ENCODE measurements at places on chromosomes 13 and 19.

GRCh38 chr13:41409611-41410010 is 47.7 kb upstream of the RGCC start:
- no peak for DNase-seq

- DNase-seq, result no peak
Measured at GRCh38 chr13:84923831-84924230, 875.4 kb downstream of the SLITRK6 start.

- no peak for DNase-seq
Measured at GRCh38 chr13:20340136-20340758, 108.1 kb upstream of the GJB6 start.

DNA sequence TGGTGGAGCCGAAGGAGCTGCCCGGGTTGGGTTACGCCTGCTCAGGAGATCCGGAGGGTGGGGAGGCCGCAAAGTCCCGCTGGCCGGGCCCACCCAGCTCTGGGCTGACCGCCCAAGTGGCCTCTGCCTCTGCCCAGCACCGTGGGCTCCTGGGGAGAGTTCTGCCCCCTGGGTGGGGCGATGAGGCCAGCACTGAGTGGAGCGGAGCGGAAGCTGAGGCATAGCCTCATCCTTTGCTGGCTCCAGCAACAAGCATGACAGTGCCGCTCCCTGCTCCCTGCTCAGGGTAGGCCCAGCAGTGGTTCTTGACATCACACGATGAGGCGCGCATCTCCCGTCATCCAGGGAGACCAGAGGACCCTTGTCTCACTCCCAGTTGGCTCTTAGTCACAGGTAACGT is 22.5 kb downstream of the CCDC8 start:
- no peak for DNase-seq

DNA sequence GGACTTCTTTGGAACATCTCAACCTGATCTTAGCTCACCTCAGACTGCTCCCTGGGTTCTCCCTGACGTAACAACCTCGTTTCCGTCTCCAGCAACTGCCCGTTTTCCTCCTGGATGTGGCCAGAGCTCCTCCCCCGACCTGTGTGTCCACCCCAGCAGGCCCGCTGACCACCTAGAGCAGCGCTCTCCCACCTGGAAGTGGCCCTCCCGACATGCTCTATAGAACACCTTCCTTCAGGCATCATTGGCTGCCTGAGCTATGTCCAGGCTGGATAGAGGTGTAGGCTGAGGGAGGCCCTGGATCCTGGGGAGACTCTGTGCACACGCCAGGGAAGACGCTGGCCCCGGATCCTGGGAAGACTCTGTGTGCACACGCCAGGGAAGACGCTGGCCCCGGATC is 81.3 kb downstream of the TEX29 start:
- DNase-seq, result no peak

GRCh38 chr13:113105032-113105920 is at the start of gene F7:
F7 (plus strand) TSS chr13:113105791; CDS start chr13:113105842, 51 bp downstream.
- no peak for DNase-seq

DNA sequence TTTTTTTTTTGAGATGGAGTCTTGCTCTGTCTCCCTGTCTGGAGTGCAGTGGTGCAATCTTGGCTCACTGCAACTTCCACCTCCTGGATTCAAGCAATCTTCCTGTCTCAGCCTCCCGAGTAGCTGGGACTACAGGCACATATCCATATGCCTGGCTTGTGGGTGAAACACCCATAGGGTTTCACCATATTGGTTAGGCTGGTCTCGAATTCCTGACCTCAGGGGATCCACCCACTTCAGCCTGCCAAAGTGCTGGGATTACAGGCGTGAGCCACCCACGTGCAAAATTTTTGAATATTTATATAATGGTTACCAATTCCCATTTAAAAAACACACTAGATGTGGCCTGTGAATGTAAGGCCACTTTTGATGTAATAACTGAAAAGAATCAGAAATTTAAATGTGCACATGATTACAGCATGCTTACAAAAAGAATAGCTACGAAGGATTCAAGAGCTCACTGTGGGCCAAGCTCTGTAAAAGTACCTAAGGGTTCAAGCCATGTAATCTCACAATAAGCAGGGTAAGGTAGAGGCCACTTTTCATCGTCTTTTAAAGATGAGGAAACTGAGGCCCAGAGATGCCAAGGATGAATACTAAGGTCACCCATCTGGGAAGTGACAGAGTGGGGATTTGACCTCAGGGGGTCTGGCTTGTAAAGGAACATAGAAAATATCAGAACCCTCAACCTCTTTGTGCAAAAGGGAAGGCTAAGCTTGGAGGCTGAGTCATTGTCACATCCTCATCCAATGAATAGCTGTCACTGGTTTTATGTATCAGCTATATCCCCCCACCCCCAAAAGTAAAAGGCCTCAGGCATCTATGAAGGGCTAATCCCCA is 17.8 kb downstream of the TNFSF14 start:
- no peak for DNase-seq

DNA sequence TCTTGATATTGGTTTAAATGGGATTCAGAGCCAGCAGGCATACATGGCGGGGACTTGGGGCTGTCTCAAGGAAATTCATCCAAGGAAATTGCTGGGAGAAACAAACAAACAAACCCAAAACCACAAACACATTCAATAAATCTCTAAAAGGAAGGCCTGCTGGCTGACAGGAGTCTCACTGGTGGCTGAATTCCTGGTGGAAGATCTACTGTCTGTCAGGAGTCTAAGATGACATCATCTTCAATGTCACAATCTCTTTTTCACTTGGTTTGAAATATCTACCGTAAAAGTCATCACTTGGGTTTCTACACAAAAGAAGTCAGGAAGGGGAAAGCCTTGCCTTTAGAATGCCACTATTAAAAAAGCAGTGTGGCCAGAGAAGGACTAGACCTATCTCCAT is 87.9 kb downstream of the KLF5 start:
- DNase-seq, result no peak

- no peak for DNase-seq
Measured at GRCh38 chr19:6719992-6720368, 470 bp downstream of the C3 start.

- peak; percentile 29 for DNase-seq
Measured at GRCh38 chr19:19552798-19553197, 14.7 kb downstream of the CILP2 start.

GRCh38 chr13:99354371-99354951 is 47.3 kb upstream of the GPR183 start:
- DNase-seq, result no peak

GRCh38 chr13:65915195-65915594 is 1314.9 kb downstream of the PCDH9 start:
- no peak for DNase-seq

GRCh38 chr13:74682746-74683145 is 548.5 kb upstream of the KLF12 start:
- no peak for DNase-seq

DNA sequence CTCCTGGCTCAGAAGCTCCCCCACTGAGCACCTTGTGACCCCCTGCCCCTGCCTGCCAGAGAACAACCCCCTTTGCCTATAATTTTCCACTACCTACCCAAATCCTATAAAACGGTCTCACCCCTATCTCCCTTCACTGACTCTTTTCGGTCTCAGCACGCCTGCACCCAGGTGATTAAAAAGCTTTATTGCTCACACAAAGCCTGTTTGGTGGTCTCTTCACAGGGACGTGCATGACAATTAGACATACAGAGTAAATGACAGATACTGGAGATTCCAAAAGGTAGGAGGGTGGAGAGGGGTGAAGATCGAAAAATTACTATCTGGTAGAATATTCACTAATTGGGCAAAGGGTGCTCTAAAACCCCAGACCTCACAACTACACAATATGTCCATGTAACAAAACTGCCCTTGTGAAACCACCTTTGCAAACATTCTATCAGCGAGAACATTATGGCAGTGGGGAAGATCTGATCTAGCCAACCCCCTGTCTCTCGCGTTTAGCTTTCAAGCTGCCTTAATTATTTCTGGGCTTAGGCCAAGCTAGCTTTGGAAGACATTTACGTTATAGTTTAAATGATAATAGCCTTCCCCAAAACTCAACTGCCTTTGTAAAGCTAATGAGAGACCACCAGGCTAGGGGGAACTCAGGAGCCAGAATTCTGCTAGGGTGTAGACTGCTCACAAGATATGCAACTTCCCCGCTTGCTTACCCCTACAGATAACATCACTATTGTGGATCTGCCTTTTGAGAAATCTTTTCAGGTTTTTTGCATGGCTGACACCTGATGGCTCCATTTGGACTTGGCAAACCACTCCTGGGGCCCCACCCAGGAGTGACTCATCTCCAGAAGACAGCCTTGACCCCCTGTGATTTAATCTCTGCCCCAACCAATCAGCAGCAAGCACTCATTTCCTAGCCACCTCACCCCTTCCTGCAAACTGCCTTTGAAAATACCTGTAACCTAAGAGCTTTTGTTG is 1534.0 kb upstream of the SPRY2 start:
- no peak for DNase-seq

- no peak for DNase-seq
Measured at GRCh38 chr19:42140125-42140754, 8.0 kb upstream of the POU2F2 start.

DNA sequence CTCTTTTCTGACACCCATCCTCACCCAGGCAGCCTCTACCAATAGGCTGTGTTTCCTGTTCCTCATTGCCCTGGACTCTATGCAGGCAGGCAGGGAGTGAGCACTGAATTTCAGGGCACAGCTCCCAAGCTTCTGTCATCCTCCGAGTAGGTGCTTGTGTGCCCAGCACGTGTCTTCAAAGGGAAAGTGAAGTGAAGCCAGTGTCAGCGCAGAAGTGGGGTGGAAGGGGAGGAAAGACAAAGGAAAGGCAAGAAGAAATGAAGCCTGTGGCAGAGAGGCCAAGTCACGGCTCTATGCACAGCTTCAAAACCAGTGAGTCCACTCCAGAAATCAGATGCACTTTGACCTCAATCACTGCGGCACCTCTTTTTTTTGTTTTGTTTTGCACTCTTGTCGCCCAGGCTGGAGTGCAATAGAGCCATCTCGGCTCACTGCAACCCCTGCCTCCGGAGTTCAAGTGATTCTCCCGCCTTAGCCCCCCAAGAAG is 16.9 kb downstream of the CEBPA start:
- DNase-seq, result no peak

GRCh38 chr19:16071072-16071691 is 5.1 kb upstream of the TPM4 start:
- no peak for DNase-seq

GRCh38 chr19:48064509-48064908 is 20.6 kb upstream of the CABP5 start:
- DNase-seq, result no peak

- no peak for DNase-seq
Measured at GRCh38 chr13:24131749-24132148, 28.8 kb upstream of the SPATA13 start.

DNA sequence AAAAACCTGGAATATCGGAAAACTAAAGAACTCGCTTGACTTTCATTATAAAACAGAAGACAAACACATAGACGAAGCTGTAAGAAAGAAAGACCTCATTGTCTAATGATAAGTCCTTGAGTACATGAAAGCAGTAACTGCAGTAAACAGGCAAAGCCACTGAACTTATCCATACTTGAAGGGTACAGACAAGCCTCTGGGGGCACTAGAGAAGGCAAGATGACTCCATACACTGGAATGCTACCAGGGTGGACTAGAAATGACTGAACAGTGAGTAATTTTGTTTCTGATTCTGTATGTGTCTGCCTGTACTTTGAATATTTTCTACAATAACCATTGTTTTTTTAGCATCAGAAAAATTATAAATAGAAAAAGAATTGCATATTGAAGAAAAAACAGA is 507.9 kb downstream of the UQCRFS1 start:
- DNase-seq, result no peak

DNA sequence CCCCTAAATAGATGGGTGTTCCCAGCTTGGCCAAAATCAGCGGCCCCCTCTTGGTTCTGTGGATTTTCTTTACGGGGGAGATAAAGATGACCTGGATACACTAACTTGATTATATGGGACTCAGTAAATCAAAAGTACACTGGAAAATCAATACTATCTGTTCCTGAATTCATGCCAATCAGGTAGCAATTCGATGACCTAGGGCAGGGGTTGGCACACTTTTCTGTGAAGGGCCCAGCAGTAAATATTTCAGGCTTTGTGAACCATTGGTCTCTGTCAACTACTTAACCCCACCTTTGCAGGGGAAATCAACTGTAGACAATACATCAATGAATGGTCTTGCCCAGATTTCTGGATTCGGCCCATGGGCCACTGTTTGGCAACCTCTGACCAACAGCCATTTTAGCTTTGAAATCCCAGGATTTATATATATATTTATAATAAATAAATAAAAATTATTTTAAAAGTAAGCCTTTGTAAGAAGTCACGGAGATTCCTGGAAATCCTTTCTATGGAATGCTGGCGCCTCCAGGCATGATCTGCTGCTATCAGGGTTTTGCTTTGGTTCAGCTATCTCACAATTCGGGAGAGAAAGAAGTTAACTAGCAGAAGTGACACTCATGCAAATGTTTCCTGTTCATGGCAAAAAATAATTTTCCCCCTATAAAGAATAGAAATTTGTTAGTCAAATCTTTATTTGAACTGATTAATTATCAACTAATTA is 32.8 kb downstream of the SLC15A1 start:
- DNase-seq, result no peak

DNA sequence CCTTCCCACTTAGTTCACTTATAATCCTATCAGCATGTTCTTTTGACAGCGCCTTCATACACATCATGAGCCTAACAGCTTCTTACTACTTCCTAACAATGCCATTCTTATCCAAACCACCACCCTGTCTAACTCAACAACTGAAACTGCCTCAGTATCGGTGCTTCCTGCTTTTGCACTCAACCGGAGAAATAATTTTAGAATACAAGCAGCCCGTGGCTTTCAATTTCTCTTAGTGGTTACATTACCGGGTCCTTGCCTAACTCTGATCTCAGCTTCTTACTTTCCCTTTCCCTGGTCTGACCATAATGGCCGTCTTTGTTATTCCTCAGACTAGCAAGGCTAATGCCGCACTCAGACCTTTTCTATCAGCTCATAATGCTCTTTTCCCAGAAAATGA is 17.0 kb downstream of the ZFP82 start:
- DNase-seq, result no peak

DNA sequence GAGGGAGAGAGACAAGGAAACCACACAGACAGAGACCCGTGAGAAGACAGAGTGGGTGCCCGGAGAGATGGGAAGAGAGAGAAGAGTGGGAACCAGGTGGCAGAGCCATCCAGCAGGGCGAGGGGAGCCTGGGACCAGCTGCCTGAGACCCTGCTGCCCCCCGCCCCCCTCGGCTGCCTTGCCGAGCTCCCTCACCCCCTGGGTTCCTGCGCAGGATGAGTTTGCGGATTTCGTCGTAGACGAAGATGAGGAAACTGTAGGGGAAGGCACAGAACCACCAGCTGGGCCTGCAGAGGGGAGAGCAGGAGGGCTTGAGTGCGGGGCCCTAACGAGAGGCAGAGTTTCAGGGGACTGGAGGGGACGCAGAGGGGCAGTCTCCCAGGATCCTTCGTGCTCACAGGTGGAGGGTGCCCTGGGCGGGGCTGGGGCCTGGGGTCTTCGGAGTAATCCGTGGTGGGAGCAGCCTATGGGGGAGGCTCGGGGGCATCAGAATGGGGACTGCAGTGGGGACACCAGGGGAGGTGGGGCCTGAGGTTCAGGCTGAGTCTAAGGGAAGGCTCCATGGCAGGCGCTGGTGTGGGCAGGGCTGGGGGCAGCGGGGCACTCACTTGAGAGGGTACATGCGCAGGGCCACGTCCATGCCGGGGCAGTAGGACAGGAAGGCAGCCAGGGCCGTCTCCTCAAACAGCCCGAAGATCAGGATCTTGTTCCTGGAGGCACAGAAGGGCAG is 8.1 kb upstream of the RABAC1 start:
- DNase-seq, result no peak
